ENCODE measurements at places on chromosomes 16 and 17.

DNA sequence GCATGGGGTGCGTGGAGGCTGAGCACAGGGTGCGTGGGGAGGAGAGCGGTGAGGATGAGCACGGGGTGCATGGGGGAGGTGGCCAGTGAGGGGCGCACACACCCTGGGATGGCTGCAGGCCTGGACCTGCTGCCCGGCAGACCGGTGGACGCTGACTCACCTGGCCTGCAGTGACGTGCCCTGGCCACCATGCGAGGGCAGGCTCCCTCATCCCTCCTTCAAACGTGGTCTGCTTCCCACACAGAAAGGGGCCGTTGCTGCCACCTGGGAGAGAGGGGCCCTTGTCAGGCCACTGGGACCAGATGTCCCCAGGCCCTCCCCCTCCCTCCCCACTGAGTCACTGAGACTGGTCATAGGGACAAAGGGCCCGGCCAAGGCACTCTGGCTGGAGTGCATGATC lies 20.1 kb upstream of the APRT start:
- no peak for DNase-seq

DNA sequence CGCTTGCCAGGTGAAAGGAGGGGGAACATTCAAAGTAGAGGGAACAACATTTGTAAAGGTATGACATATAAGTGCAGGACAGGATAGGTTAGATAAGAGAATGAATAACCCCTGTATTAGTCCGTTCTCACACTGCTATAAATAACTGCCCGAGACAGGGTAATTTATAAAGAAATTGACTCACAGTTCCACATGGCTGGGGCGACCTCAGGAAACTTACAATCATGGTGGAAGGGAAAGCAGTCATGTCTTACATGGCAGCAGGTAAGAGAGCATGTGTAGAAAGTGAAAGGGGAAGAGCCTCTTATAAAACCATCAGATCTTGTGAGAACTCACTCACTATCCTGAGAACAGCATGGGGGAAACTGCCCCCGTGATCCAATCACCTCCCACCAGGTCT lies 223.8 kb downstream of the SOX9 start:
- DNase-seq = no peak

GRCh38 chr17:8518326-8518725 lies 82.6 kb downstream of the NDEL1 start:
- no peak for DNase-seq

DNA sequence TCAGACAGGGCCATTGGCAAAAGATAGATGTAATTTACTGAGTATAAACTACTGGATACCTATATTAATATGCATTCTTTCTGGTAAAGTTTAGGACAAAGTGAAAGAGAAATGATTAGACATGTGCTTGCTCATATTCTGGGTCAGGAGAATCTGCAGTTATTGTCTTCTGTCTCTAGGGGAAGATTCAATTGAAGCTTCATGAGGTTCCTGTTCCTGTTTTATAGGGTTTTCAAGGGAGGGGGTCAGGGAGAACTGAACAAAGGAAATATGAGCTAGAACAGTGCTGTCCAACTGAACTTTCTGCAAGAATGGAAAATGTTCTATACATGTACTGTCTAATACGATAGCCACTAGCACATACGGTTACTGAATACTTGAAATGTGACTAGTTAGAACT lies 59.3 kb upstream of the CORO6 start:
- no peak for DNase-seq

GRCh38 chr16:81601008-81601428 lies 156.4 kb downstream of the CMIP start:
- no peak for DNase-seq

DNA sequence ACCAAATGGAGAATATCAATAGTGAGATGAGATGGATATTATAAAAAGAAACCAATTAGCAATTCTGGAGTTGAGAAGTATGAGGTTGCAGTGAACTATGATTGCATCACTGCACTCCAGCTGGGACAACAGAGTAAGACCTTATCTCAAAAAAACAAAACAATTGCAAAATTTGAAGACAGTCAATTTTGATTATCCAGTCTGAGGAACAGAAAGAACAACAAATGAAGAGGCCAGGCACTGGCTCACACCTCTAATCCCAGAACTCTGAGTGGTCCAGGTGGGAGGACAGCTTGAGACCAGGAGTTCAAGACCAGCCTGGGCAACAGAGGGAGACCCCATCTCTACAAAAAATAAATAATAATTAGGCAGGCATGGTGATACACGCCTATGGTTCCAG lies 35.0 kb downstream of the USP32 start:
- no peak for DNase-seq

DNA sequence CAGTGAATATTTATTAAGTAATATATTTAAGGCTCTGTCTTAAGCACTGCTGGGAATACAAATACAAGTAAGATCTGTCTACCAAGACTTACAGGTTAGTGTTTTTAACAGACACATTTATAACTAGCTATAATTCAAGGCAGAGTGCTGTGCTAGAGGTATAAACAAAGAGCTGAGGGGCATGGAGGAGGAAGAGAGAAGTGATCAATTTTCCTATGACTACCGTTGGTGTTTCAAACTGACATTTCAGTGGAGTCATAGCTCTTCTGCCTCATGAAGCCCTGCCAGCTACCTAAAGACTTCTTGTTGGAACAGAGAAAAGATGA lies 79.9 kb downstream of the CYB561 start:
- DNase-seq = no peak

DNA sequence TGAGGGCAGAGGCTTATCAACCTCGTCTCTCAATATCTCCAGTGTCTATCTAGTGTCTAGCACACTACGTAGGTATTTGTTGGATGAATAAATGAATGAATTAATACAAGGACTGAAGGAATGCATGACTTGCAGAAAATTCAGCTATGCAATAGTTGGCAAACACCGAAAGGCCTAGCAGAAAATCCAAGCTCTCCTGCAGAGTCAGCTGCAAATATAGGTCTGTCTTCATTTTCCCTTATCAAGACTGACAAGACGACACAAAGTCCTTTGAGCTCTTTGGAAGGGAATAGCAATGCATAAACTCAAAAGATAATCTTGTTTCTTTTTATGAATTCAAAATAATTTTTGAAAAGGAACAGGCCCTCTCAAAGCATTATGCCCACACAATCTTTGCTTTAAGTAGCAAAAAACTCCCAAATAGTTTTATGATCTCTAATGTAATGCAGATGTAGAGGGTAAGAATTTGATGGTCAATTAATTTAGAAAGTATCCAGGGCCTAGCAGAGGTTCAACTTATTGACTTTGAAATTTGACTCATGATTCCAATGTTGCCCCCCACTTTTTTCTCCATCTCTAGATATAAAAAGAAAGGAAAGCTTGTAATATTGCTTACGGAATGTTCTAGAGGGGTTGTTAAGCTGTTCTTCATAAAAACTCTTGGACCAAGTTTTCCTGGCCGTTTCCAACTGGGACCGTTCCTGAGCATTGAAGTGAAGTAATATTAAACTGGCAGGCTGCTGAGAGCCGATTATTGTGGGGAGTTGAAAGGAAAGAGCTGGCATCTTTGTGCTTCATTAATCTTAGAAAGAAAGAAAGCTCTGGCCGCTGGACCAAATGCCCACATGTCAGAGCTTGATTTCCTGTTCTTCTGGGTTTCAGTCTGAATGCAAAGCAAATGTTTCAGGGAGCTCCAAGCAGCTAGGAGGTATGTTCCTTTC lies 227.3 kb downstream of the HS3ST3A1 start:
- DNase-seq = no peak

- no peak for DNase-seq
These were observed 908 bp downstream of the COG4 start for GRCh38 chr16:70522216-70523075.

- DNase-seq = no peak
These were observed 8.9 kb upstream of the RAPGEFL1 start for GRCh38 chr17:40168262-40168832.

DNA sequence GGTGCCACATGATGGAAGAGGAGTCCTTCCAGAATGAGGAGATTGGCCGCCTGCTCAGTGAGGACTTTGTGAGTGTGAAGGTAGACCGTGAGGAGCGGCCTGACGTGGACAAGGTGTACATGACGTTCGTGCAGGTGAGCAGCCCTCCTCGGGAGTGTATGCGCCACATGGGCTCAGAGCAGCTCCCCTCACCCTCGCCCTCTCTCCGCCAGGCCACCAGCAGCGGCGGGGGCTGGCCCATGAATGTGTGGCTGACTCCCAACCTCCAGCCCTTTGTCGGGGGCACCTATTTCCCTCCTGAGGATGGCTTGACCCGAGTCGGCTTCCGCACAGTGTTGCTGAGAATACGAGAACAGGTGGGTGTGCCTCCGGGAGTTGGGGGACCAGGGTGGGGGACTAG lies 1.9 kb downstream of the SPATA20 start:
- no peak for DNase-seq

- no peak for DNase-seq
These were observed 328.5 kb downstream of the SNX29 start for GRCh38 chr16:12304861-12305596.

DNA sequence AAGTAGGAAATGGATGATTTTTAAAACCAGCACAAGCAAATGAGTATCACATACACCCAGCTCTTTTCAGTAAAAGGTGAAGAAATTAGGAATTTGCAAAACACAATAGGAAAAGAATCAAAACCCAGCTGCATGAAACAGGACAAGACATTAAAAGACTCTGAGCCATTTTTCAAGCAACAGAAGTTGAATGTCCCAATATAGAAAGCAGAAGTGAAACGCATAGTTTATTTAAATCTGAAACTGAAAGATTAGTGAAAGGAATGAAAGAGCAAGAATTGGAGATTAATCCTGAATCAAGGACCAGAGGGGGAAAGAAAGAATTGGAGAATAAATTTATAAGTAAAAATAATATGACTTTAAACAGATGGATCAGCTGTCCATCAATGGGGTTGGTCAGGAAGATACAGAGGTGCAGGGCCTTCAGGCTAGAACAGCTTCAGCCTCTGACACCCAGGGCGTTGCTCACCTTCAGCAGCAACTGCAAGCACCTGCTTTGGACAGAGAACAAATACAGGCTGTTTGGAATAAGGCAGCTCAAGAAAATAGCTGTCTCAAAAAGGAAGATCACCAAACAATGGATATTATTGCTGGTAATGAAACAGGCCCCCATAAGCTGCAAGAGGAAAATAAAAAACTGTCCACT lies 3.9 kb upstream of the ARHGAP17 start:
- no peak for DNase-seq

DNA sequence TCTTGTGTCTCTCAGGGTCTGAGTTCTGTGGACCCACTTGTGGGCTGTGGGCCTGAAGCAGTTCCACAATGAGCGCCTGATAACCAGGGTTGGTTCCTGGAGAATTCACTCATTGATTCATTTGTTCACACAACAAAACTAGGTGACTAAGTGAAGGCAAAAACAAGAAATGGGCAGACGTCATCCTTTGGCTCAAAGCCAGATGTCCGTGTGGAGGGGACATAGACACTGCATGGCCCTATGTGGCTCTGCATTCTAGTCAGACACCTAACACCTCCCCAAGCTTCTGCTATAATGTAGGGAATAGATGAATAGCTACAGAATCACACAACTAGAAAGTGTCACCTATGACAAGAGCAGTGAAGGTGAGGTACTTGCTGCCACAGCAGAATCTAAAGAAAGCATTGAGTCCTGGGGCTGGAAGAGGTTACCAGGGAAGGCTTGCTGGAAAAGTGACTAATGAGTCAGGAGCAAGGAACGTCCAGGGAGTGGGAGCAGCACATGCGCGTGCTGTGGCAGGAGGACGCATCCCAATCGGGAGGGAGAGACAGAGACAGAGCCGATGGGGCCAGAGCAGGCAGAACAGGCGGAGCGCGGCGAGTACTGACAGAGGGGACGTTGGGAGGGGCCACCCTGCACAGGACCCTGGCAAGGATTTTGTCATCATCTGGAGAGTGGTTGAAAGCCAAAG lies 58.9 kb downstream of the CES1 start:
- no peak for DNase-seq

DNA sequence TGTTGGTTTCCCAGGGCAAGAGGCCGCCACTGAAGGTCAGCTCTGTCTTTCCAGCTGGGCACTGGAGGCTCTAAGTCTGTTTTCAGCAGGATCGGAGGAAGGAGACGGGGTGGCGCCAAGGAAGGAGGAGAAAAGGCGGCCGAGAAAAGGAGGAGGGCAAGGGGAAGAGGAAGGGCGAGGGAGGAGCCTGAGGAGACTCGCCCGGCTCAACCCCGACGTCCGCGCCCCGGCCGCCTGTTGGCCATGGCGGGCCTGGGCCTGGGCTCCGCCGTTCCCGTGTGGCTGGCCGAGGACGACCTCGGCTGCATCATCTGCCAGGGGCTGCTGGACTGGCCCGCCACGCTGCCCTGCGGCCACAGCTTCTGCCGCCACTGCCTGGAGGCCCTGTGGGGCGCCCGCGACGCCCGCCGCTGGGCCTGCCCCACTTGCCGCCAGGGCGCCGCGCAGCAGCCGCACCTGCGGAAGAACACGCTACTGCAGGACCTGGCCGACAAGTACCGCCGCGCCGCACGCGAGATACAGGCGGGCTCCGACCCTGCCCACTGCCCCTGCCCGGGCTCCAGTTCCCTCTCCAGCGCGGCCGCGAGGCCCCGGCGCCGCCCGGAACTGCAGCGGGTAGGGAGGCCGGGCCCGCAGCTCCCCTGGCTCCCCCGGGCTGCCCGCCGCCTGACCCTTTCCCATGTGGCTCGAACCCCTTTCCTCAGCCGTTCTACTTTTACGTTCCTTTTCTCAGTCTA lies at the start of gene RNF135:
Gene RNF135 (plus strand): TSS at position 209 of the 737 bp plus-strand sequence. CDS start 35 bp downstream, at position 244.
- DNase-seq = peak; percentile 35

GRCh38 chr17:50908860-50909764 lies 43.0 kb upstream of the TOB1 start:
- no peak for DNase-seq

- DNase-seq = no peak
These were observed at the start of gene KRT14 for GRCh38 chr17:41586863-41587495. TSS of gene KRT14 (minus strand) at chr17:41586895. CDS start at chr17:41586834, 61 bp downstream.

DNA sequence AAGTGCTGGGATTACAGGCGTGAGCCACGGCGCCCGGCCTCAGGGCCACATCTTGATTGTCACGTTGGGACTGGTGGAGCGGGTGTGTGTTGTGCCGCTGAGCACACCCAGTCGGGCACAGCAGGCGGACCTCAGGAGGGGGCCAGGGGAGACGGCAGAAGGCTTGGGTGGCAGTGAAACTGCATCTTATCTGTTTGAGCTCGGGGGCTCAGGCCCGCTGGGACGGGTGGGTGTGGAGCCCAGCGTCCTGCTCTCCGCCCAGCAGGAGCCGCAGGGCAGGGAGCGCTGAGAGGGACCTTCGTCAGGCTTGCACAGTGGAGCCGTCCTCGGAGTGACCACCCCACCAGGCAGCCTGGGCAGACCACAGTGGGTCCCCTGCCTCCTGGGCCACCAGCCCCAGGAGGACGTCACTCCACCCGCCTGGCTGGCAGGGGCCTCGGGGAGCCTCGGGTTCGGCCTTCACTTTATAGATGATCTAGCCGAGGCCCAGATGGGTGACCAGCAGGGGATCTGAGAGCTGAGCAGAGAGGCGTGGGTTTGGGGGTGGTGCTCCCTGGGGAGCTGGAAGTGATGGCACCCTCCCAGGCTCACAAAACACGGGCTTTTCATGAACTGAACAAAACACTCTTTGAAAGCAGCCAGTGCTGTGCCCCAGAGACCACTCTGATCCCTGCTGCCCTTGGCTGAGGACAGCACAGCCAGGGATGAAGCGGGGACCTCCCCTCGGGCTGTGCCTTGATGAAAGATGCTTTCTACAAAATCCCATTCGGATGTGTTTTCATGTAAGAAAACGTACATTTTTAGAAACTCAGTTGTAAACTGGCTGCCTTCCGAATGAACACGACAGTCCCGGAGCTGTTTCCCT lies 181.1 kb downstream of the SEC14L1 start:
- no peak for DNase-seq
